Stimulated activated CD4-positive, alpha-beta T cell treated with anti-CD3 and anti-CD28 coated beads, TNF-alpha, amount 100 ng/mL, for 4 hours (primary cell): ENCODE measurements at places on chromosomes 3 and 15.

DNA sequence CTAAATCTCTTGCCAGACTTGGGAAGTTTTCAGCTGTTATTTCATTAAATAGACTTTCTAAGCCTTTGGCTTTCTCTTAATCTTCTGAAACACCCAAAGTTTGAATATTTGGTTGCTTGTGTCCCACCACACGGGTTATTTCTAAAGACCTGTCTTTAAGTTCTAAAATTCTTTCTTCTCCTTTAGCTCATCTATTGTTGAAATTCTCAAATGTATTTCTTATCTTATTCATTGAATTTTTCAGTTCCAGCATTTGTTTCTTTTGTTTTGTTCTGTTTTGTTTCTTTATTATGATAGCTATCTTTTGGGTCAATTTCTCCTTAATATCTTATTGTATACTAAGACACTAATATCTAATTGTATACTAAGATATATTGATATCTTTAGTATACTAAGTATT, 97.0 kb downstream of the ARRDC4 start:
- no peak for DNase-seq

DNA sequence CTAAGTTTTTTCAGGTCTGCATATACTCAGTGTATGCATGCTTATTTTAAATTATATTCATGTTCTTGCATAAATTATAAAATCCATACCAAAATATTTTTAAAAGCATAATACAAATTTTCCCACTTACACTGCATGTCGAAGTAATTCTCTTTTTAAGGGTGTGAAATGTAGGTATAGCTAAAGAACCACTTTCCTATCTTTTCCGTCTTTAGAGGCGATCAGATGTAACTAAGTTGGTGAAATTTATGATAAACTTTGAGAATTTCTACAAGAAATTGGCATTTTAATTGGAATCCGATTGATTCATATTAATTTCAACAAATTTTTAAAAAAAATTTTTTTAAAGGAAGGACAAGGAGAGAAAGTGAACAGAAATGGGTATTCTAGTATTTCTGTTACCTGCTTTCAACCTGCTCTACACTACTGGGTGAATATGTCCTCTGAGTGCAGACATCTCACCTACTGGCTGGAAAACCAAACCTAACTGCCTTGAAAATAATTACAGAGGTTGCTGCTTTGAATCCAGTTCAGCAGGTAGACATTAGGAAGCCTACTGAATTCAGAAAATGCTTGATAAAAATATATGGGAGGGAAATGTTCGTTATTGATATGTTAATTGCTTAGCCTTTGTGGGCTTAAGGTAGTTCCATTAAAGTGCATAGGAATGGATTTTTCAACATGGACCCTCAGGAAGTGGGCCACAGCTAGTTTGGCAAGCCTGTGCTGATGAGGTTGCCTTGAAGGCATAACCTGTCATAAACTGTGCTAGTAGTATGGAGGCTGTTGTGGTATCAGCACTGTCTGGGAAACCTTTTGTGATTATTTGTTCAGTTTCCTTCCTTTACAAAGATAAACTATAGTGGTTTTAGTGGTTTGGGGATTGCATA, 5.1 kb downstream of the TRIM71 start:
- no peak for DNase-seq

- no peak for DNase-seq
Measured at GRCh38 chr3:11536132-11536935, 107.4 kb downstream of the VGLL4 start.

DNA sequence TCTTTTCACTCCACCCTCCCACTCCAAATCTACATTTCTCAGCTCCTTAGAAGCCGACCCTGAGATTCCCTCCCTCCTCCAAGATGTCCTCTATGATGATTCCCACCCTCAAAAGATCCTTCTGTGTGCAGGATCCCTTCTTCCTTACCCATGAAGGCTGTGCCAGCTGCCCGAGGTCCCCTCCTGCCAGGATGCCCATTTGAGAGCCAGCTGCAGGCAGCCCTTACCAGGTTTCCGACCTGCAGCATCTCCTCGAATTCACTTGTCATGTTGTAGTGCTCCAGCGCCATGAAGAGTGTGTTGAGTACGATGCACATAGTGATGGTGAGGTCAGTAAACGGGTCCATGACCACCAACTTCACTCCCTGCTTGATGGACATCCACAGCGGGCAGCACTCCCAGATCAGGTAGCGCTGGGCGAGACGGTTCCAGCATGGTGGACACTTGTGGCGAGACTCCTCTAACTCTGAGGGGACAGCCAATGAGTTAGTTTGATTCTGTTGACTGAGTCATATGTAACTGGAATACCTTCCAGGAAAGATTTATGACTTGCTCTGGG, 51.9 kb downstream of the SCN5A start:
- DNase-seq = no peak

DNA sequence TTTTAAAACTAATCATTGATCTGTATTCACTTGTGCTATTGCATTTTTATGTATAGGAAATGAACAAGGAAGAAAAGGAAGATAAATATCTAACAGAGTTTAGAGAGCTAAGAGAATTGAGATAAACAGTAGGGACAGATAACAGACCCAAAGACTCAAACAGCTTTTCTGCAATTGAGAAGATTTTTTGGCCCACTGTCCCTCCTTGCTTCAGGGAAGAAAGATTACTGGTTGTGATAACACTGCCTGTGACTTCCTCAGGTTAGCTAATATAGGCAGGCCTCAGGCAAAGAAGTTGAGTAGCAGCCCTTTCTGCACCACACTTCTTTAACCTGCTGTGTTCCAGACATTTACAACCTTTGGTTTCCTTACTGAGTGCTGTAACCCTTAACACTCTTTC, 2.7 kb upstream of the COX17 start:
- no peak for DNase-seq
